Spleen (tissue), 13 donors: ENCODE measurements at places on chromosomes 1 and 21. TPM values are rescaled to one million over a fixed set of nuclear protein-coding genes. Genes with fewer than 3 reads are reported as not detected.

The MTOR gene
- polyA plus RNA-seq: 12.5 TPM

The RGS1 gene
- polyA plus RNA-seq: 24.0 TPM

The BRDT gene
- not detected for polyA plus RNA-seq

The MAP3K7CL gene
- polyA plus RNA-seq: 13.3 TPM

The SPRR2G gene
- not detected for polyA plus RNA-seq

The CFAP74 gene
- polyA plus RNA-seq: 0.18 TPM

The GBP1 gene
- polyA plus RNA-seq: 18.5 TPM

The HRNR gene
- not detected for polyA plus RNA-seq

The SERPINC1 gene
- polyA plus RNA-seq: 0.10 TPM

The NDUFV3 gene
- polyA plus RNA-seq: 12.1 TPM

The KCNJ9 gene
- polyA plus RNA-seq: not detected

The ELK4 gene
- polyA plus RNA-seq: 8.5 TPM

The BEND5 gene
- 24.6 TPM for polyA plus RNA-seq

The UBXN10 gene
- 0.10 TPM for polyA plus RNA-seq

The A3GALT2 gene
- polyA plus RNA-seq: not detected

The CYP4A11 gene
- polyA plus RNA-seq: not detected

The BCL2L15 gene
- 0.67 TPM for polyA plus RNA-seq

The C8B gene
- polyA plus RNA-seq: not detected

The SERTAD4 gene
- polyA plus RNA-seq: 0.09 TPM

The ALX3 gene
- polyA plus RNA-seq: 0.12 TPM

The SH2D1B gene
- polyA plus RNA-seq: 1.5 TPM

The CASQ1 gene
- 1.5 TPM for polyA plus RNA-seq

The DMRTA2 gene
- 0.03 TPM for polyA plus RNA-seq

The AGO4 gene
- 7.7 TPM for polyA plus RNA-seq

The BARHL2 gene
- not detected for polyA plus RNA-seq

The AADACL4 gene
- polyA plus RNA-seq: 0.29 TPM

The RAB25 gene
- 0.61 TPM for polyA plus RNA-seq

The GBP7 gene
- 0.03 TPM for polyA plus RNA-seq

The KCNA2 gene
- 0.13 TPM for polyA plus RNA-seq

The CGN gene
- polyA plus RNA-seq: 0.09 TPM

The PDE9A gene
- polyA plus RNA-seq: 33.5 TPM

The LAMC2 gene
- polyA plus RNA-seq: 0.77 TPM

The CRYAA gene
- polyA plus RNA-seq: not detected

The SLC39A1 gene
- polyA plus RNA-seq: 41.3 TPM

The OR2AK2 gene
- polyA plus RNA-seq: not detected

The PACC1 gene
- polyA plus RNA-seq: 6.5 TPM

The AK5 gene
- polyA plus RNA-seq: 1.3 TPM

The CYP4Z1 gene
- polyA plus RNA-seq: not detected

The MYOG gene
- polyA plus RNA-seq: not detected

The NHLH1 gene
- polyA plus RNA-seq: 0.22 TPM

The SLC22A15 gene
- 1.2 TPM for polyA plus RNA-seq
